Fibroblast of skin of left quadriceps (primary cell): ENCODE measurements at places on chromosomes 11 and 22.

- no peak for DNase-seq
These were observed 1.2 kb downstream of the ELFN2 start for GRCh38 chr22:37425800-37426705.

DNA sequence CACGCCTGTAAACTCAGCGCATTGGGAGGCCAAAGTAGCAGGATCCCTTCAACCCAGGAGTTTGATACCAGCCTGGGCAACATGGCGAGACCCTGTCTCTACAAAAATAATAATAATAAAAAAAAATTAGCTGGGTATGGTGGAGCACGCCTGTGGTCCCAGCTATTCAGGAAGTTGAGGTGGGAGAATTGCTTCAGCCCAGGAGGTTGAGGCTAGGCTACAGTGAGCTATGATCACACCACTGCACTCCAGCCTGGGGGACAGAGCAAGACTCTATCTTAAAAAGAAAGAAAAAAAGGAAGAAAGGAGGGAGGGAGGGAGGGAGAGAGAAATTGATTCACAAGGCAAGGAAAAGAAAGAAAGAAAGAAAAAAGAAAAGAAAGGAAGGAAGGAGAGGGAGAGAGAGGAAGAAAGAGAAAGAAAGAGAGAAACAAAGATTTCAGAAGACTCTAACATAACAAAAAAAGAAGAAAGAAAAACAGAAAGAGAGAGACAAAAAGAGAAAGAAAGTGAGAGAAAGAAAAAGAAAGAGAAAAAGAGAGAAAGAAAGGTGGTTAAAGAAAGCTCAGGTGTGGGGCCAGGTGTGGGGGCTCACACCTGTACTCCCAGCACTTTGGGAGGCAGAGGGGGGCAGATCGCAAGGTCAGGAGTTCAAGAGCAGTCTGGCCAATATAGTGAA lies 37.3 kb upstream of the MYH9 start:
- DNase-seq = no peak

- DNase-seq = no peak
These were observed 11.9 kb downstream of the MGAT3 start for GRCh38 chr22:39468487-39469325.

DNA sequence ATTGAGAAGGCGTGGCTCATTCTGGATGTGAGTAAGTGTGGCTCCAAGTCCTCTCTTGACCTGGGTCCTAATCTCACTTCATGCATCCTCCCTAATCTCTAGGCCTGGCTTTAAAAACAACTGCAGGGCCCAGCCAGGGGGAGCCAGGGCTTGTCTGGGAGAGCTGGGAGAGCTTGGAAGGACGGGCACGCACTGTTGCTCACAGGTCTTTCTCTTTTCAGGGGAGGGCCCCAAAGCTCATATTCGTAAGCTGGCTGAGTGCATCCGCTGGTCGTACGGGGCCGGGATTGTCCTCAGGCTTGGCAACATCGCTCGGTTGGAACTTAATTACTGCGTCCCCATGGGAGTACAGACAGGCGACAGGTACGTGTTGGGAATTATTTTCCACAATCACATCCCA lies 34.1 kb upstream of the PARVB start:
- DNase-seq = no peak

- no peak for DNase-seq
These were observed 89.8 kb downstream of the BTBD10 start for GRCh38 chr11:13373216-13373615.

GRCh38 chr11:124079631-124080326 lies 35.5 kb upstream of the VWA5A start:
- DNase-seq = no peak

DNA sequence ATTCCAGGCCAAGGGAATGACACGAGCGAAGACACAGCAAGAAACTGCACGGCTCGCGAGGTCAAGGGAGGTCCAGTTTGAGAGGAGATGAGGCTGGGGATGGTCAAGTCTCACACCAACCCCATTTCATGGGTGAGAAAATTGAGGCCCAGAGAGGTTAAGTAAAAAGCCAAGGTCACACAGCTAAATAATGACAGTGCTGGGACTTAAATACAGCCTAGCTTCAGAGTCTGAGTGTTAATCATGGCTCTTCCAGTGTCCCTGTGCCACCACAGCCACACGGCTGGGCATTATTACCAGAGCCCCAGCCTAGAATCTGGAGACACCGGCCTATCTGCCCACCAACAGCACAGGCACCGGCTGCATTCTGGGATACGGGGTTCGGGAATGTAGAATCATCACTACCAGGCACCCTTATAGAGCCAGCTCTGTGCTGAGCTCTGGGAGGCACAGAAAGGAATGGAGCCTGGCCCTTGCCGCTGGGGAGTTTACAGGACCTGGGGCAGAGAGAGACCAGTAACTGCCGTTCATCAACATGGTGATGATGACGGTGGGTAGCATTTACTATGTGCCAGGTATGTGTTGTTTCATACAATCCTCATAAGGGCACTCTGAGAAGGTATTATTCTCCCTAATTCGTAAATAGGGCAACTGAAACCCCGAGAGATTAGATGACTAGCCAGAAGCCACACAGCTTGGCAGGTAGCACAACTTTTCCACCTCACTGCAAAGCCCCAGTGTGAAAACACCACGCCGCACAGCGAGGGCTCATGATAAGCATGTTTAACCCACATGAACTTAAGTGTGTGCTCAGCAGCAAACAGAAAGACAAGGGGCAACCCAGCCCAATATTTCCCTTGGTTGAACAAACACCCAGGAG lies 51.8 kb downstream of the CD6 start:
- DNase-seq = no peak

DNA sequence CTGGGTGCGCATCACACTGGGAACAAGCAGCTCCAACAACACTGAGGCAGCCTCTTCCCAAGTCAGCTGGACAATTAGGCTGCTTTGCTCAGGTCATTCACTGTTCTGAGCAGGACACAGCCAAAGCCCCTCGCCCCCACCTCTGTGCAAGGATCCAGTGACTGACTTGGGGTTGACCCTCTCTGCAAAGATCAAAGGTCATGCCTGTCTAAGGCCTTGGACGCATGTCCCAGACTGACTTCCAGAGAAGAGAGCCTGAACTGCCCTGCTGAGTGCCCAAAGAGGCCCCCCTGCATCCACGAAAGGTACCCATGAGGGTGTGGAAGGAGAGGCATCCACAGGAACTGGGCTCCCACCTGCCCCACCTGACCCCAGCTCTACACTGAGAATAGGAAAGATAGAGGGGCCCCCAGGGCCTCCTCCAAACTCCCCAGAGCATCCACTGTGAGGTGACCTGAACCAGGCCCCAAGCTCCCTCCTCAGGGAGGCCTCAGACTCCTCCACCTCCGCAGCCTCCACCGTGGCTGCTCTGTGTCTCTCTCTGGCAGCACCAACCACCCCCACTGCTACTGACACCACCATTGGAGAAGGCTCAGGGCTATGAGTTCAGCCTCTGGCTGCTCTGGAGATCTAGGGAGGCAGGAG lies 53.5 kb downstream of the IGLL5 start:
- no peak for DNase-seq

- no peak for DNase-seq
These were observed 5.1 kb downstream of the PGGHG start for GRCh38 chr11:293852-294661.

GRCh38 chr11:128482512-128483191 lies 104.7 kb downstream of the ETS1 start:
- DNase-seq = no peak

DNA sequence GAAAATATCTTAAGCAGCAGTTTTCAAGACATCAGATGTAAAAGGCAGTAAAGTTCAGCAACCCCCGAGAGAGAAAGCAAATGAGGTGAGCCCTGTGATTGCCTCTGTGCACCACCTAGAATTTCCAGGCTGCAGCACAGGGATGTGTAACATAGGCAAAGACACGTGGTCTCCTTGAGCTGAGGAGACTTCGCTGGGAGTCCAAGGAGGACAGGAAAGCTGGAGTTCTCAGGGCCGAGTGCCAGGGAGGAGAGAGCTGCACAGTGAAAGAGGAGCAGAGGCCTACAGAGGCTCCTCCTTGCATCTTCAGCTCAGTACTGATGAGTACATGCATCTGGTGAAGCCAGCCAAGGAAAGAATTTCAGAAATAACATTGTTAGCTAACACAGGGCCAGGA lies 17.6 kb upstream of the TOLLIP start:
- no peak for DNase-seq

- DNase-seq = no peak
These were observed 356.4 kb upstream of the B3GAT1 start for GRCh38 chr11:134768463-134768862.
